ENCODE measurements at places on chromosomes 6 and 20. TPM values are rescaled to one million over a fixed set of nuclear protein-coding genes. Genes with fewer than 3 reads are reported as not detected.

The ENPP5 gene
- 6.6 TPM for total RNA-seq

The IL17F gene
- not detected for total RNA-seq

The ADGRF1 gene
- 7.2 TPM for total RNA-seq

The TMEM74B gene
- 11.6 TPM for total RNA-seq

The DEFB132 gene
- total RNA-seq: not detected

The SLC17A1 gene
- total RNA-seq: not detected

The LTA gene
- total RNA-seq: not detected

The SSTR4 gene
- total RNA-seq: not detected

DNA sequence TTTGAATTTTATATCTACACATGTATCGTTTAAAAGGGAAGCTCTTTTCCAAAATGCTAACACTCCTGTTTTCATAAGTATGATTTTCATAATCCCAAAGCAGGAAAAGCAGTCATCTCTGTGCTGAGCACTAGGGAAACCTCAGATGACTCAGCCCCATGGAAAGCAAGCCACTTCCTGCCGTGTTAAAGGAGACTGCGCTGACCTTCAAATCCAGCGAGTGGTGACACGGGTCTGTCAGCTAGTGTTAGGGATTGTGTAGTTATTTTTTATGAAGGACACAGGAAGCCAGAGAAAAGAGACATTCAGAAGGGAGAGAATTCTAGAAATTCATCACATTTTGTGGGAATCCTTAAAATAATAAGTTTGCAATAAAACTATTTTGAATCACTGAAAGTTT lies 57.0 kb upstream of the CD93 start:
- H3K4me3 ChIP-seq: no peak overlapping the region
- H3K36me3 ChIP-seq: no peaks in the 10 kb centered on the region
- DNase-seq: peak; percentile 87

GRCh38 chr6:1226277-1227099 lies 85.4 kb upstream of the FOXQ1 start:
- no peak overlapping the region for H3K27ac ChIP-seq
- DNase-seq: peak; percentile 39
- no peak overlapping the region for H3K4me3 ChIP-seq
- no peaks in the 10 kb centered on the region for H3K27me3 ChIP-seq

- H3K4me1 ChIP-seq: no peaks in the 10 kb centered on the region
- H3K27ac ChIP-seq: no peak overlapping the region
- no peaks in the 10 kb centered on the region for H3K27me3 ChIP-seq
Measured at GRCh38 chr6:119627908-119628669, 278.5 kb upstream of the MAN1A1 start.

- H3K4me3 ChIP-seq: no peak overlapping the region
- H3K4me1 ChIP-seq: no peaks in the 10 kb centered on the region
- H3K36me3 ChIP-seq: no peaks in the 10 kb centered on the region
- no peak for DNase-seq
Measured at GRCh38 chr20:55947701-55948100, 57.6 kb downstream of the CBLN4 start.

DNA sequence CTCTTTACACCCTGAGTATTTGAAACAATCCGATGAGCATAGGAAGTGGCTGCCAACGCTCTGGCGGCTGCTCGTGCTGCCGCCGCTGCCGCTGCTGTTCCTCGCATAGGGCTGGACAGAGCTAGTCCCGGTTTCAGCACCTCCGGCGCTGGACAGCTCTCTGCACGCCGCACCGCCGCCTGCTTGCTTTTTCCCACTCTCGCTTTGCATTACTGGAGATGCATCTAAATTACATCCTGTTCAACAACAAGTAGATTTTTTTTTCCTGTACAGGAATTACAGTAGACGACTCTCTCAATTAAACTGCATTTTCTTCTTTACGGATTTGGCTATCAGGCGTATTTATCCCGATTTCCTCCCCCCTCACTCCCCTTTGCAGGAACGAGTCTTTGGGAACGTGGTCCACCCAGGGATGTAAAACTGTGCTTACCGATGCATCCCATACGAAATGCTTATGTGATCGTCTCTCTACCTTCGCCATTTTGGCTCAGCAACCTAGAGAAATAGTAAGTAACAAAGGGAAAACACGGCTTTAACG lies 563.8 kb downstream of the LMBRD1 start:
- H3K36me3 ChIP-seq: no peaks in the 10 kb centered on the region
- H3K4me1 ChIP-seq: no peaks in the 10 kb centered on the region
- H3K4me3 ChIP-seq: no peak overlapping the region
- DNase-seq: peak; percentile 48

GRCh38 chr6:55802259-55802658 lies 73.1 kb downstream of the BMP5 start:
- H3K27ac ChIP-seq: no peak overlapping the region
- no peaks in the 10 kb centered on the region for H3K36me3 ChIP-seq
- no peak overlapping the region for H3K4me3 ChIP-seq
- DNase-seq: no peak

GRCh38 chr6:75855052-75855451 lies 106.0 kb downstream of the MYO6 start:
- peaks cover 3% of the 10 kb centered on the region for H3K4me1 ChIP-seq
- H3K27ac ChIP-seq: no peak overlapping the region
- no peak overlapping the region for H3K4me3 ChIP-seq
- H3K27me3 ChIP-seq: no peaks in the 10 kb centered on the region

DNA sequence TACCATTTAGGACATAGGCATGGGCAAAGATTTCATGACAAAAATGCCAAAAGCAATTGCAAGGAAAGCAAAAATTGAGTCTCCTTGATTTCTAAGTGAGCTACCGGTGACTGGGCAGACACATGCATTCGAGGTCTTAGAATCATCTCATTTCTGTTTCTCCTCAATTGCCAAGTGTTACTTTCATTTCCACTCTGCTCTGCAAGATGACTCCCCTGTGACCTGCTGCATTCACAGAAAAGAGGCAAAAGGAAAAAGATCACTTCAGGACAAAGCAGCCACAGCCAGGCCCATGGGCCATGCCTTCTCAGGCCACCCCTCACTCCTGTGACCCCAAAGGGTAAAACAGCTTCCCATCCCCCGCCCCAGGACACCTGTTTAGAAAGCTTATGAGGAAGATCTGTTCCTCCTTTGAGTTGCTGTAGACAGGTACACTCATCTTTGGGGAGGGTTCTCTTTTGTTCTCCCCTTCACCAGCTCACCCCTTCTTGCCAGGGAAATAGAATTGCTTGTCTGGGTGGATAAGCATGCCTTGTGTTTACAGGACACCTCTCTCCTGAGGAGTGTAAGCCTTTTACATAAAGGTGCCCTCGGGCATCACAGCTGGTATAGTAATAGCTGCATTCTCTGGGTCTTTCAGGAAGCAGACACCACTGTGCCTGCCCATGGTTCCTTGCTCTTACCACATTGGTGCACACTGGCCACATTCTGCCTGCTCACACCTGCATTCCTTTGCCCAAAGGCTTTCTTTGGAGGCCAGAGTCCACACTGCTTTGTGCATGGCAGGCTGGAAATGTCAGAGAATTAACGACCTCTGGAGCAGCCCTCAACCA lies 105.0 kb downstream of the SLC24A3 start:
- no peaks in the 10 kb centered on the region for H3K36me3 ChIP-seq
- H3K4me3 ChIP-seq: no peak overlapping the region
- DNase-seq: no peak
- H3K4me1 ChIP-seq: no peaks in the 10 kb centered on the region
- H3K27me3 ChIP-seq: no peaks in the 10 kb centered on the region

DNA sequence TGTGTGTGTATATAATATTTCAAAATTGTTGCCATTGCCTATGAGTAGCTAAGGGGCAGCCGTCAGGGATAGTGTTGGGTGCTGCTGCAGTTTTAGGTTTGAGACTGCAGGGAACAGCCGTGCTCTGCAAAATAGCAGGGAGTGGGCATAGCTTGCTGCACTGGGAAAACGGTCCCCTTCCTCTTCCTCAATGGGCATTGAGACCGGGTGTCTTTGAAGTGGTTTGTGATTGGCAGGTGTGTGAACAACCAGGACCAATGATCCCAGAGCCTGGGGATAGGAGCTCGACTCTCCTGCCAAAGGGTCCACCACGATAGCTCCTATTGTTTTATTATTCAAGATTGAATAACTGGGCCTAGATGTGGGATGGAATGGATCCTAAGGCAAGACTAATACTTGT lies 5.1 kb upstream of the EBF4 start:
- no peak overlapping the region for H3K27ac ChIP-seq
- H3K36me3 ChIP-seq: no peaks in the 10 kb centered on the region
- no peaks in the 10 kb centered on the region for H3K27me3 ChIP-seq
- DNase-seq: no peak
- peaks cover 3% of the 10 kb centered on the region for H3K4me1 ChIP-seq

- H3K36me3 ChIP-seq: no peaks in the 10 kb centered on the region
- H3K4me1 ChIP-seq: no peaks in the 10 kb centered on the region
- no peak overlapping the region for H3K4me3 ChIP-seq
- H3K27me3 ChIP-seq: no peaks in the 10 kb centered on the region
- H3K27ac ChIP-seq: no peak overlapping the region
- no peak for DNase-seq
Measured at GRCh38 chr6:105442369-105442768, 39.5 kb upstream of the PREP start.

DNA sequence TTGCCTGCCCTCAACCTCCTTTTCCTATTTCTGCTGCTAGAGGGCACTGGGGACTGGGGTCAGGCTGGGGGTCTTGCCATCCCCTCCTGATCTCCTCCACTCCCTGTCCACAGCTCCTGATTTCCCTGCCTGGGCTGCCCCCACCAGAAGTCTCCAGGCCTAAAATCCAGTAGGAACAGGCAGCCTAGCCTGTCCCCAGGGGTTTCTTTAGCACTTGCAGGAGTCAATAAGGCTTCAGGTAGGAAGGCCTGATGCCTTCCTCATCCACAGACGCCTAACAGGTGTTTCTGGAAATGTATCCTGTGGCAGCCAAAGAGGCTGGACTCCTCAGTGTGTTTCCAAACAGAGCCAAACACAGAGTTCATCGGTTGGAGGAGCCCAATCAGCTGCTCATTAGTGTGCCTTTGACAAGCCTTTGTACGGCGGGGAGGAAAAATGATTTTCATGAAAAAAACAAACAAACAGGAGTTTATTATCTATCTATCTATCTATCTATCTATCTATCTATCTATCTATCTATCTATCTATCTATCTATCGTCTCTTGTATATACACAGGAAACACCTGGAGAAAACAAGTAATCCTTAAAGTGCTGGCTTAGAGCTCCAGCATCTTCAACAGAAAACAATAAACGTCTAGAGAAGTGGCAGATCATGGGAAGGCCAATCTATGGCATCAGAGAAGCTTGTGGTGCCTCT lies 3.7 kb upstream of the RAET1E start:
- no peaks in the 10 kb centered on the region for H3K27me3 ChIP-seq
- no peak overlapping the region for H3K4me3 ChIP-seq
- peaks cover 8% of the 10 kb centered on the region for H3K4me1 ChIP-seq
- no peaks in the 10 kb centered on the region for H3K36me3 ChIP-seq

DNA sequence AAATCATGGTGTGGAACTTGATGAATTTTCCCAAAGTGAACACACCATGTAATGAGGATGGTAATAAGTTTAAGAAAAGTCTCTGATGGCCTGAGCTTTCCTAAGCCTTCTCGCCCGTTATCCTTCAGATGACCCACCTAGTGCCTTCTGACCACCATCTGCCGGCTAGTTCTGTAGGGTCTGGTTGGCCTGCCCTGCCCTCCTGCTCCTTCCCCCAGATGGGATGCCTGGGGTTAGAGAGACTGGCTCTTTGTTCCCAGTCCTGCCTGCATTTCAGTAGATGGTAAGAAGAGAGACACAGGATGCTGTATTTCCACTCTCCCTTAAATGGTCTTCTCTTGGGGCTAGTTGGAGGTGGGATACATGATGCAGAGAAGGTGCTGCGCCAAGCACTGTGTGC lies 43.0 kb downstream of the TIAM2 start:
- H3K27ac ChIP-seq: no peak overlapping the region
- H3K4me1 ChIP-seq: no peaks in the 10 kb centered on the region
- H3K4me3 ChIP-seq: no peak overlapping the region
- no peak for DNase-seq

- H3K4me1 ChIP-seq: no peaks in the 10 kb centered on the region
- no peak for DNase-seq
- H3K27ac ChIP-seq: no peak overlapping the region
- no peaks in the 10 kb centered on the region for H3K27me3 ChIP-seq
- no peak overlapping the region for H3K4me3 ChIP-seq
Measured at GRCh38 chr6:169513478-169514193, 188.2 kb downstream of the WDR27 start.

DNA sequence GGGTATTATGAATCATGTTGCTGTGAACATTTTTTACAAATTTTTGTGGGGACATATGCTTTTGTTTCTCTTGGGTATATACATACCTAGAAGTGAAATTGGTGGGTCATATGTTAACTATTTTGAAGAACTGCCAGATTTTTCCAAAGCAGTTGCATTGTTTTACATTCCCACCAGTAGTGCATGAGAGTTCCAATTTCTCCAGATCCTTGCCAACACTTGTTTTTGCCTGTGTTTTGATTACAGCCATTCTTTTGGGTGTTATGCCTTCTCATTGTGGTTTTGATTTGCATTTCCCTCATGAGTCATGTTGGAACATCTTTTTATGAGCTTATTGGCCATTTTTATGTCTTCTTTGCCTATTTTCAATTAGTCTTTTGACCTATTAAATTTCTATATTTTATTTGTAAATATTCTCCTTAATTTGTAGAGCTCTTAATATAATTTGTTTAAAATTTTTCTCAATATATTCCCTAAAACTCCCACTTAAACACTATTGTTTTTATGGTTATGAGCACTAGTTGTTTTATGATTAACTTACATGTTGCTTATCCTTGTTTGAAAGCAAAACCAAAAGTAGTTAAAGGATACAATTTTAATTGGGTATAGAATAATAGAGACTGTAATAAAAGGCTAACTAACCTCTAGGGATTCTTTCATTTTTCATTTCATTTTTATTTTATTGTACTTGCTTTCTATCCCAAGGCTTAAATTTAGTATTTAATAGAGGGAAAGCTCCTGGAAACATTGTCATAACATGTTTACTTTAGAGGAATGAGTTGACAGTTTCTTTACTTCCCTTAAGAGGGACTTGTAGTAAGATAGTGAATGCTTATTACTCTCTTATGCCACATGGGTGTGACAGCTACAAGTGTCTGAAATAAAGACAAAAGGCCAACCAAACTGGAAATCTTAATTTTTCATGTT lies 5.5 kb downstream of the UBR2 start:
- no peaks in the 10 kb centered on the region for H3K27me3 ChIP-seq
- peak overlapping the region; percentile 7 for H3K27ac ChIP-seq
- no peaks in the 10 kb centered on the region for H3K36me3 ChIP-seq
- H3K4me3 ChIP-seq: no peak overlapping the region

DNA sequence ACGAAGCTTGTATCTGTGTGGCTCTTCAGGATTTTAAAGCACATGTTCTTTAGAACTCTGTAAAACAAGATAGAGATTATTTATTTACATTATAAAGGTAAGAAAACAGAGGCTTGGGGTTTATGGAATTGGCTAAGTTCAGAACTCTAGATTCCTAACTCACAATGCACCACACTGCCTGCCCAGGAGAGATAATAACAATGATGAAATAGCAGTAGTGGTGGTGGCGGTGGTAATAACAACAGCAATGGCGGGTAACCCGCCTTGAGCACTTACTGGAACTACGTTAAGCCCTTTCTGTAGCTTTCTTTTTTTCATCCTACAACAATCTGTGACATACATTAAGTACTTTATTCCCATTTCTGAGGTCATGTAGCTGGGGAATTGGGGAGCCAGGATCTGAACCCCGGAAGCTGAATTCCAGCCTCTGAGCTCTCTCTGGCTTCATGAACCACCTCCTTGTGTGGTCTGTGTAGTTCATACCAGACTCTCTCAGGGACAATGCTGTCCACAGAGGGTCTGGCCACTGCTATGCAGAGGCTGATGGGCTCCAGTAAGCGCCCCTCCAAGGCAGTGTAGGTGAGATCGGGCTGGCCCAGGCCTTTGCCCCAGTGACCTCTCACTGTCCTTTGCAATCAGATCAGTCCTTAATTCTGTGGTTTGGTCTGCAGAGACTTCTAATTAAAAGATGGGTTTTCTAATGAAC lies 260.9 kb downstream of the SLC24A3 start:
- no peaks in the 10 kb centered on the region for H3K4me1 ChIP-seq
- DNase-seq: no peak
- H3K4me3 ChIP-seq: no peak overlapping the region
- H3K36me3 ChIP-seq: no peaks in the 10 kb centered on the region
